T-helper 2 cell treated with Interferon-gamma antibody and Interleukin-4, amounts not matched to agents 100 ng/mL and 5 ng/mL, for 36 hours (primary cell): ENCODE measurements at places on chromosomes 7 and 10. TPM values are rescaled to one million over a fixed set of nuclear protein-coding genes. Genes with fewer than 3 reads are reported as not detected.

The CFAP43 gene
- total RNA-seq, result 0.09 TPM in 1 of 2 replicates, not detected in the other

The FANK1 gene
- 0.14 TPM in 1 of 2 replicates, not detected in the other for total RNA-seq

The GDF2 gene
- not detected in 2 replicates for total RNA-seq

The LEP gene
- not detected in 2 replicates for total RNA-seq

The TLX1 gene
- total RNA-seq, result not detected in 2 replicates

The RBM20 gene
- 0.07 and 0.09 TPM in 2 replicates for total RNA-seq

The SKIDA1 gene
- total RNA-seq, result 0.16 and 0.25 TPM in 2 replicates

The ANKRD26 gene
- total RNA-seq, result 6.9 and 8.1 TPM in 2 replicates

The NEBL gene
- not detected in 2 replicates for total RNA-seq

The ABCB4 gene
- total RNA-seq, result not detected in 2 replicates

The GIMAP7 gene
- total RNA-seq, result 188 and 191 TPM in 2 replicates

The FXYD4 gene
- 0.30 TPM in 1 of 2 replicates, not detected in the other for total RNA-seq

The KAT6B gene
- total RNA-seq, result 29.7 and 29.9 TPM in 2 replicates
